ENCODE measurements at places on chromosomes 2 and 18.
A peak's percentile ranks its signal among the peaks of the same experiment; 100 is the strongest.

GRCh38 chr2:36530983-36531354, 67.0 kb downstream of the FEZ2 start:
- no peak overlapping the region for H3K27ac ChIP-seq
- no peak overlapping the region for H3K4me3 ChIP-seq
- no peaks in the 10 kb centered on the region for H3K27me3 ChIP-seq
- no peaks in the 10 kb centered on the region for H3K4me1 ChIP-seq

GRCh38 chr2:120204022-120204405, 19.2 kb downstream of the TMEM185B start:
- H3K36me3 ChIP-seq = no peaks in the 10 kb centered on the region
- no peaks in the 10 kb centered on the region for H3K27me3 ChIP-seq
- no peak overlapping the region for H3K27ac ChIP-seq
- DNase-seq = no peak
- H3K4me1 ChIP-seq = no peaks in the 10 kb centered on the region

DNA sequence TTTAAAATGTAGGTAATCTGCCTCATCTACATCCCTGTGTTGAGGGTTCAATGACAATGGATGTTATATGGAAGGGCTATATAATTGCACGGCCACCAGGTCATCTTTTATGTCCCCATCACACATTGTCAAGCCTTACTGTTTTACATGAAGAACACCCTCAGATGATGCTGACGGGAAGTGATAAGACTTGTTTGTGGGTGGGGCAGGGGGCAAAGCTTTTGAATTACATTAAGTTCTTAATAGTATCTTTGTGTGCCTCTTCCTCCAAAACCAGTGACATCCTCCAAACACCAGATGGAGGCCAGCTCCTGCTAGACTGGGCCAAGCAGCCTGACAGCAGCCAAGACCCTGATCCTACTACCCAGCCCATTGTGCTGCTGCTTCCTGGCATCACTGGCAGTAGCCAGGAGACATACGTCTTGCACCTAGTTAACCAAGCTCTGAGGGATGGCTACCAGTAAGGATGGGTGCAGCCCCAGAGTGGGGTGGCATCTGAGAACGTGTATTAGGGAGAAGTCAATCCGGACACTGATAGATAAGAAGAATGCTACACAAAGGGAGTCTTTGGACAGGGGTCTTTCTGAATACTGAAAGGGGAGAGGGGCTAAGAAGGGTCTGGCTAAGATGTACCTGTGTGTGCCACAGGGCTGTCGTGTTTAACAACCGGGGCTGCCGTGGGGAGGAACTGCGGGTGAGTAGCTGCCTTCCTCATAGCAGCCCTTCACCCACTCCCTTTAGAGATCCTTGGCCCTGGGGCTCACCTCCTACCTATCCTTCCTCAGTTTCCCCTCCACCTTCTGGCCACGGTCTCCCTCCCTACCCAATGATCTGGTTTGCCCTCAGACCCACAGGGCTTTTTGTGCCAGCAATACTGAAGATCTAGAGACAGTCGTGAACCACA, 5.3 kb downstream of the ABHD1 start:
- H3K27me3 ChIP-seq = no peaks in the 10 kb centered on the region
- H3K4me1 ChIP-seq = peaks cover 22% of the 10 kb centered on the region
- no peak overlapping the region for H3K4me3 ChIP-seq
- no peak for DNase-seq

- no peak overlapping the region for H3K4me3 ChIP-seq
- no peaks in the 10 kb centered on the region for H3K27me3 ChIP-seq
- H3K4me1 ChIP-seq = no peaks in the 10 kb centered on the region
- no peak overlapping the region for H3K27ac ChIP-seq
- DNase-seq = no peak
Observed at GRCh38 chr18:30439174-30439573, 603.4 kb downstream of the DSC3 start.

DNA sequence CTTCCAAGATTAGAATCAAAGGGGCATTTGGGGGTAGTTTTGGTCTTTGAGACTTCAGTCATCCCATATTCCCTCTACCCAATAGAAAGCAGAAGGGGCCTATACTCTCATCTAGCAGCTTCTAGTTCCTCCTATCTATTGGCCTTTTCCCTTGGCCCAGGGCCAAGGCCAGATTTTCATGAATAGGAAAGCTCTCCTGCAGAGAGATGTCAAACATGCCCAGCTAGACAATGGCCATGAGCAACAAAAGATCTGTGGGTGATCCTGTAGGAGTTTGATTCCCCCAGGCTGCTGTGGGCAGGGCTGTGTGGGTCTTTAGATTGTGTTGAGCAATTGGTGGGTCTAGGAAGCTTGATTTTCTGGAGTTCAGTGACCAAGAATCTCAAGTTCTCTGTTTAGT, 2.9 kb upstream of the ADCYAP1 start:
- H3K27me3 ChIP-seq = peaks cover 30% of the 10 kb centered on the region
- no peak for DNase-seq
- no peak overlapping the region for H3K27ac ChIP-seq

DNA sequence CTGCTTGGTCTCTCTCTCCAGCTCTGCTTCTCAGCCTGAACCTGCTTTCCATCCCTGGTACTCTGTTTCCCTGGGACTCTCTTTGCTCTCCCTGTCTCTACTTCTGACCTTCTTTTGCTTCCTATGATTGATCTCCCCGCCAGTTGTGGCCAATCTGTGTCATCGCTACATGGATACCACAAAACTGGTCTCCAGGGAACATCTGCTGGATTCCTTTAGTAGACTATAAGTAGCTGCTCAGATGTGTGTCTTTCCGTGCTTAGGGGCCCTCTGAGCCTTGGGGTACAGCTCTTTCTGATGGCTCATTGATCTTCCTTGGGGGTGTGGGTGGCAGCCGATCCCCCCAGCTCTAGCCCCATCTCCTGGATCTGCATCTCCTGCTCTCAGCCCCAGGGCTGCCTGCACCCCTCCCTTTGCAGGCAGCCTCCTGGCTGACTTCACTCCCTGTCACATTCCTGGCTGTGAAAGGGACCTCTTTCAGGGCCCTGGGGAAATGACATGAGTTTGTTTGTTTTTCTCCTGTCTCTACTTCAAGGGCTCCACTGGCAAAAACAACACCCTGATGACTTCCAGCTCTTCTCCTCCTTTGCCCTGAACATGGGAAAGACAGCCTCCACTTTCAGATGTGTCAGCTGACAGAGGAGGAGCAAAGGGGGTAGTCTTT, 333.7 kb downstream of the CYP26B1 start:
- H3K27ac ChIP-seq = no peak overlapping the region
- H3K27me3 ChIP-seq = peaks cover 6% of the 10 kb centered on the region
- H3K4me3 ChIP-seq = no peak overlapping the region
- H3K4me1 ChIP-seq = no peaks in the 10 kb centered on the region
- no peak for DNase-seq
- no peaks in the 10 kb centered on the region for H3K36me3 ChIP-seq

- H3K36me3 ChIP-seq = no peaks in the 10 kb centered on the region
- H3K27ac ChIP-seq = no peak overlapping the region
- no peaks in the 10 kb centered on the region for H3K27me3 ChIP-seq
- no peak overlapping the region for H3K4me3 ChIP-seq
- H3K4me1 ChIP-seq = no peaks in the 10 kb centered on the region
Observed at GRCh38 chr2:207180741-207181140, 15.0 kb upstream of the KLF7 start.

DNA sequence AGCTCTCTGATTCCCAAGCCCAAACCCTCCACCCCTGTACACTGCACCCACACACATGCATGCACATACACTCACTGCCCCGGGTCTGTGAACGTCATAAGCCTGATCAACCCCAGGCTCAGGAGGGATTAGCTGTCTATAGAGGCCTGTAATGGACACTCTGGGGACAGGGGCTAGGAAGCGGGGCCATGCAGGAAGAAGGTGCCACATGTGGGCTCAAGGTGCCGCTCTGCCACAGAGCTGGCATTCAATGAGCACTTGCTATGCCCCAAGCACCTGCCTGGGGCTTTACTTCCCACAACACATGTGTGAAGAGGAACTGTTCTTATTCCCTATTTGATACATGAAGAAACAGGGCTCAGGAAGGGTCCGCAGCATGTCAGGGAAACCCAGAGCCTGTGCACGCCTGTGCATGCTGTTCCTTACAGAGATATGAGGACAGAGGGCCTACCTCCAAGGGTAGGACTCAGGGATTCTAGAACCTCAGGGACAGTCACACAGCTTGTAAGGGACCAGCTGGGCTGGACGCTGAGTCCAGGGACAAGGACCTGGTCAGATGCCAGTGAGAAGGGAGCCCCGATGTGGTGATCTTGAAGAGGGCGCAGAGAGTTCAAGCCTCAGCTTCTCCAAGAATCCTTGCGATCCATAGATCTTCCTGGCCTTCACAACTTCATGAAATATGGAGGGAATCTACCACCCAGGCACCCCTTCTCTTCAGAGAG, 5.0 kb downstream of the BIN1 start:
- no peaks in the 10 kb centered on the region for H3K36me3 ChIP-seq
- H3K4me1 ChIP-seq = peaks cover 88% of the 10 kb centered on the region
- no peaks in the 10 kb centered on the region for H3K27me3 ChIP-seq
- H3K27ac ChIP-seq = peak overlapping the region; percentile 63
- no peak overlapping the region for H3K4me3 ChIP-seq

DNA sequence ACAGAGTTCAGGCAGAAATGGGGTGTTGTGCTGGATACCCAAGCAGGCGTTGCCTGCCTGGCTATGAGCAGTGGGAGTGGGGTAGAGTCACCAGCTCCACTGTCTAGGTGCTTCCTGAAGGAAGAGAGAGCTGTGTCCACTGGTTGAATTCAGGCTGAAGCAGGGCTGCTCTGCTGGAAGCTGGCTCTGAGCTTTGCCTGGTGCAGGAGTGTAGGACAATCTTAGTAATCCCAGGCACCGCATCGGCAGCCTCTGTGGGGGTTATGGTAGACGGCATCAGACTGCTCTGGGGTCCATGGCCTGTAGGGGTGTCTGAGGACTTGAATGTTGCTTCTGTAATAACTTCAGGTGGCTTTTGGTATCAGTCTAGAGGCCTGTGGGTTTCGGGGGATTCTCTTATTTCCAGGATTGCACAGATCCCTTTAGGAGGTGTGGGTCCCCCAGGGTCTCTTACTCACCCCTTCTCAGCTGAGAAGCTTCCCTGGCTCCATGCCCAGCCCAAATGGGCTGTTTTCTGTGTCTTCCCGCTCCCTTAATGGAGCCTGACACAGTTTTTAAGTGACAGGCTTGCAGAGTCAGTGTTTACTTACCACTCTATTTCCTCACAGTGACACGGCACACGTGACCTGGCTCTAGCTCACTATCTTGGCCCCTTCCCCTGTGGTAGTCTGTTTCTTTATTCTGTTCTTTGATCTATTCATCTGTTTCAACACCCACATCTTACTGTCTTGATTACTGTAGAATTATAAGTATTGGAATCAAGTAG, 644.3 kb downstream of the CBLN2 start:
- peak; percentile 54 for DNase-seq
- H3K36me3 ChIP-seq = no peaks in the 10 kb centered on the region
- no peak overlapping the region for H3K27ac ChIP-seq
- no peaks in the 10 kb centered on the region for H3K4me1 ChIP-seq
- H3K4me3 ChIP-seq = no peak overlapping the region
- no peaks in the 10 kb centered on the region for H3K27me3 ChIP-seq

- H3K27ac ChIP-seq = no peak overlapping the region
- peaks cover 44% of the 10 kb centered on the region for H3K4me1 ChIP-seq
- no peak overlapping the region for H3K4me3 ChIP-seq
Observed at GRCh38 chr2:216827073-216827720, 32.7 kb downstream of the TNP1 start.
